ENCODE measurements at places on chromosomes 12 and 14.

GRCh38 chr12:95546491-95546813, 4.8 kb downstream of the USP44 start:
- DNase-seq, result no peak

- DNase-seq, result no peak
Observed at GRCh38 chr14:103317251-103317650, 16.8 kb upstream of the EIF5 start.

- DNase-seq, result no peak
Observed at GRCh38 chr14:101854366-101854765, 92.9 kb downstream of the PPP2R5C start.

- no peak for DNase-seq
Observed at GRCh38 chr14:23387916-23388882, 11.4 kb downstream of the CMTM5 start.

DNA sequence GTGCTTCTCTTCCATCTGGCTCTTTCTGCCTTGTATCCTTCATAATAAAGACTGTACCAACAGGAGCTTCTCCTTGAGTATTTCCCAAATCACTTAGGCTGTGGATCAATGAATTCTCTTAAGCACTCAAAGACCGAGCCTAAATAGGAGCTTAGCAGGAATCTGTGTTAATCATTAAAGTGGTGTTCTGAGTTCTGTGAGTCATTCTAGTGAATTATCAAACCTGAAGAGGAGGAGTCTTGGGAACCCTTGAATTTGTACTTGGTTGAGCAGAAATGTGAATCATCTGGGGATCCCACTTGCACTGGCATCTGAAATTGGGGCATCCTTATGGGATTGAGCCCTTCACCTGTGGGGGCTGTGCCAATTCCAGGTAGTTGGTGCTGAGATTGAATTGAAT, 946.2 kb downstream of the BCL11B start:
- no peak for DNase-seq

DNA sequence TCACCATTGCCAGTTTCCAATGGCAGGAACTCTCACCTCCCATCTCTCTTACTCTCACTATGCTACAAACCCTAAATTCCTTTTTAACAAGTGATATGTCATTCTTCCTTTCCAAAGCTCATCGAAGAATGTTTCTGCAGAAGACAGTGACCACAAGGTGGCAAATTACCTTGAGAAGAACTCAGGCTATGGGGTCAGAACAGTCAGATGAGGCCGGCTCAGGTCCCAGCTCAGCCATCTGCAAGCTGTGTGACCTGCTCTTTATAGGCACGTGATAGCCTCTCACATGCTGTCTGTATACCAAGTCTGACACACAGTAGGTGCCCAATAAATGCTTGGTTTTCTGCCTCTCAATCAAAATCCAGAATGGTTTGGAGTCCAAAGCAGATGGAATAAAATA, 80.7 kb downstream of the FOXN3 start:
- no peak for DNase-seq

DNA sequence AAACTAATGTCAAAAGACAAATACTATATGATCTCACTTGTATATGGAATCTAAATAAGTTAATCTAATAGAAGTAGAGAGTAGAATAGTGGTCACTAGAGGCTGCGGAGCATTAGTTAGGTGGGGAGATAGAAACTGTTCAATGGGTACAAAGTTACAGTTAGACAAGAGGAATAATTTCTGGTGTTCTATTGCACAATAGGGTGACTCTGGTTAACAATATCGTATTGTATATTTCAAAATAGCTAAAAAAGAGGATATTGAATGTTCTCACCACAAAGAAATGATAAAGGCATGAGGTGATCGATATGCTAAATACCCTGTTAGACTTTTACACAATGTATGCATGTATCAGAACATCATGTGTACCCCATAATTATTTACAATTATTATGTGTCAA, 42.9 kb downstream of the IGF1 start:
- DNase-seq, result no peak

DNA sequence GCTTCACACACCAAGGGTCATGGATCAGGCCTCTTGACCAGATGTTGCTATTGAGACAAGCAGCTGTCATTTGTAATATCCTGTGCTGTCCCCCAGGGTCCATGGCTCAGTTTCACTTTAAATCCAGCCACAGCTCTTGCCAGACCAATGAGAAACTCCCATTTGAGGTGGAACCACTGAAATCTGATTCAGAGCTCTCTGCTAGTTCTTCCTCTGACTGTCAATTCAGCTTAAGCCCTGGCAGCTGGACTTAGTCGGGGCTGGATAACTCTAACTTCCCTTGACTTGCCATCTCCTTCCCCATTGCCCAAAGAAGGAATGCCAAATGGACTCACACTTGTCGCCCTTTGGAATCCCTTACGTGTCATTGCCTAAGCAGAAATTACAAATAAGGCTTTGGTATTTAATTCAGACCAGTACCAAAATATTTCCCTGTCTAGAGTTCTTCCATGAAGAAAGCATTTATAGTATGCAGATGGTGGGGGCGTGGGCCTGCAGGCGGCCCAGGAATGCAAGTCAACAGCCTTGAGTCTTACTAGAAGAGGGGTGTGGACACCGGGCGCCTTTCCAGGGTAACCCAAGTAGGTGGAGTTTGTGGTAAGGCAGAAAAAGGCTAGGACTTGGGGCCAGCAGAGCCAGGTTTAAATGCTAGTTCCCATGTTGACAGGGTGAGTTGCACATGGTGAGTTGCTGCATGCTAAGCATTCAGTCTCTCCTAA, 96.9 kb upstream of the TMPO start:
- DNase-seq, result no peak

DNA sequence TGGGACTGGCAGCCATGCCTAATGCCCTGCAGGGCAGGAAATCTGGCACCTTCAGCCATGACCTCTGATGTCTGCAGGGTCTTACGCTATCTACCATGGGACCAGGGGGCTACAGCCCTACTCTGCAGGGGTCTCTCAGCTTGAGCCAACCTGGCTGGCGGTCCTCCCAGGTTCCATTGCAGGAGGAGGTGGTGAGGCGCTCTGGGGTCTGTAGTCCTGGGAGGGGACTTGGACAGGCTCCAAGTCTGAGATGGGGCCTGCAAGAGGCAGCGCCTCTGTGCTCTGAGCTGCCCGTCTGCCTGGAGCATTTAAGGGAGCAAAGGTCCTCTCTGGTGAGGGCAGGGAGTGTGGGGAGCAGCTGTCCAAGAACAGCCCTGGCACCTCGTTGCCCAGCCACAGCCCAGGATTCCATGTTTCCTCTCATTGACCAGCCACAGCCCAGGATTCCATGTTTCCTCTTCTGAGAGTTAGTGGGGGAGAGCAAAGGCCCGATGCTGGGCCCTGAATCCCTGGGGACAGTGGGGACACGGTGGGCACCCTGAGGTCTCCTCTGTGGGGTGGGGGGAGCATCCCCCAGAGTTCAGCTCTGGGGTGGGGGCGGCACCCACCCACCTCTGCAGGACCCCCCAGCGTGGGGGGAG, 655 bp downstream of the PLD4 start:
- DNase-seq, result no peak

DNA sequence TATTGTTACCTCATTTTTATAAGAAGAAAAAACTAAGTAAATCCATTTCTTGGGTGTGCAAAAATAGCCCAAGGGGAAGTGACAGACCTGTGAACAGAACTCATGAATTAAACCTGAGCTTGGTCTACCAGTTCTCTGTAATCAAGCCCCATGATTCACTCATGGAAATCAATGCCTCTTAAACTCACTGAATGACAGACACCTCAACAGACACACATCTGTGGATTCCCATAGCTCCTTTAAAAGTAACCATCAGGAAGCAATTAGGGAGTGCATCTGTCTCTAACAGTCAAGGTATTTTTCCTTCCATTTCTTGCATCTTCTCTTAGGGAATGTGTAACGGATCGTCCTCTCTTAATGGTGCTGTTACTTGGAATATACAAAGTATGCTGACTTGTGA, 215.0 kb upstream of the EEA1 start:
- DNase-seq, result no peak

DNA sequence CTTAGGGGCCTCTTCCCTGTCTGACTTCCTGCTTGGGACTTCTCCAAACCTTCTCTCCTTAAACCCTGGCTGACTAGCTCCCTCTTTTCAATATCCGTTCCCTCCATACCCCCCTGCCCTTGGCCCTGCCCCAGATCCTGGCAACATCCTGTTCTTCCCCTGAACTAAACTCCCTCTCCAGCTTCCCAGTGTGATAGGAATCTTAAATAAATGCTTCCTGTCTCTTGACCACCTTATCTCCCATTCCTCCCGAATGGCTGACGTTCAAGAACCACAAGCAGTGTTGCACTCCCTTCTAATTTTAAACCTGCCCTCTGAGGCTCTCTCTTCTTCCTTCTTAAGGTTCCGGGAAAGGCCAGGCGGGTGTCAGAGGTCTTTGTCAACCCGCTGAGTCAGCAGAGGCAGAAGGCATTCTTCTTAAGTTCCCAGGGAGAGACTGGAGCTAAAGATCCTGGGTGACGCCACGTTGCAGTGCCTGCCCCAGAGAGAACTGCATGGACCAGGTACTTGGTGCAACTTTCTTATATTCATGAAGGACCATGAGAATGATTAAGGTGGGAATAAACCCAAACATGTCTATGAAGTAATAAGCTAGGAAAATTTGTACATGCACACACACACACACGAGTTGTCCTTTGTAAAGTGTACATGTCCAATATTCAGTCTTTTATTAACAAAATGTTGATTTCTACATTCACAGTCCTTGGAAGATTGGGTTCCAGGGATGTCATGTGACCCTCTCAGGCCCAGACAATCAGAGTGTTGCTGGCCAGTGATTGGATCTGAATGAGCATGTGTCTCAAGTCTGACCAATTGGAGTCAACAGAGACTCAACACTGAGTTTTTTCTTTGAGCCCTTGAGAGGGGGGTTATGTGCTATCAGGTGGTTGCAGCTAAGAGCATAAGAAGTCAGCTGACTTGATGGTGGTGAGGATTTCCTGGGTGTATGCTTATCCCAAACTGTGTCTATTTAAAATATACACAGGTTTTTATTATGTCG, 420.2 kb upstream of the TBX3 start:
- no peak for DNase-seq

DNA sequence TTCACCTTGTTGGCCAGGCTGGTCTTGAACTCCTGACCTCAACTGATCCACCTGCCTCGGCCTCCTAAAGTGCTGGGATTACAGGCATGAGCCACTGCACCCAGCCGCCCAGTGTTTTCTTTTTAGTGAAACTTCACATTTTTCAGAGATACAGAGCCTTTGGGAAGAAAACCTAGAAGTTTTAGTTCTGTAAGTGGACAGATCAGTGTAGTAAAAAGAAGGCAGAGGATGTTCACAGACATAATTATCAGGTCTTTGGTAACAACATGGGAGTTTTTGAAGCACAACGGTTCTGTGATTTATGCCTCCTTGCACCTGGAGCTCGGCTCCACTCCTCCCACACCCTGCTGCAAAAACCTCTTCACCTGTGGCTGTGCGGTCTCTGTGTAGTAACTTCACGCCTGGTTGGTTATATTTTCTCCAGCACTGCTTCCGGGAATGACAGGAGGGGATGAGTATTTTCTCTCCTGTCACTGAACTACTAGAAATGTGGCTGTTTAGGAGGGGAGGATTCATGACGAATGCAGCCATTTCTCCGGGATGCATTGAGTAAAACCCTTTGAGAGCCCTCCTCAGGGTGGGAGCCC, 67.0 kb downstream of the ARF6 start:
- DNase-seq, result no peak

DNA sequence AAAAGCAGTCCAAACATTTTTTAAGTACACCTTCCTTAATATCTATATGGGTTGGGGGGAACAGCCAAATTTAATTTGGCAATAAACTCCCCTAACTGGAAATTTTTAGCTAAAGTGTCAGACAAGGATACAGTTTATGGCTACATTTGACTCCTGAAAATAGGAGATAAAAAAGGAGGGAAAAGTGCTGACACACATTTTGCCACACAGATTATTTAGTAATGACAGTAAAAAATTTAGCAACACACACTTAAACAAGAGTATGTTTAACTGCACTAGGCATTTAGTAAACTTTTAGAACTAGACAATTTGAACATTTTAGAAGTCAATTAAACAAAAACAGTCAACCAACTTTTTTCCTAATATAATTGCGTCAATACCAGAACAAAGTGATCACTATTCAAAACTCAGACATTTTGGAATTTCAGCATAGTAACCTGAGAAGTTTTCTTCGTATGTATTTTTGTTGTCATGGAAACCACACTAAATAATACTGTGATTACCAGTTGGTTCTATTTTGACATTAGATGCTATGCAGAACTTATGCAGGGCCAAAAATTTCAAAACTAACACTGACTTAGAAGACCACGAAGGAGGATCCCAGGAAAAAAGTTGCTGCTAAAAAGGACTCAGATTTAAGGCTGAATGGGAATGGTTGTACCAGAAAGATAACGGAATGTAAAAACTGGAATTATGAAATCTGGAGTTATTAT, 13.4 kb downstream of the GMFB start:
- DNase-seq, result no peak

- no peak for DNase-seq
Observed at GRCh38 chr12:72368719-72369422, 96.7 kb downstream of the TRHDE start.

GRCh38 chr12:39443081-39443928, at the start of gene KIF21A:
TSS of gene KIF21A (minus strand) at chr12:39443120. CDS start at chr12:39442970, 150 bp downstream.
- peak; percentile 69 for DNase-seq

DNA sequence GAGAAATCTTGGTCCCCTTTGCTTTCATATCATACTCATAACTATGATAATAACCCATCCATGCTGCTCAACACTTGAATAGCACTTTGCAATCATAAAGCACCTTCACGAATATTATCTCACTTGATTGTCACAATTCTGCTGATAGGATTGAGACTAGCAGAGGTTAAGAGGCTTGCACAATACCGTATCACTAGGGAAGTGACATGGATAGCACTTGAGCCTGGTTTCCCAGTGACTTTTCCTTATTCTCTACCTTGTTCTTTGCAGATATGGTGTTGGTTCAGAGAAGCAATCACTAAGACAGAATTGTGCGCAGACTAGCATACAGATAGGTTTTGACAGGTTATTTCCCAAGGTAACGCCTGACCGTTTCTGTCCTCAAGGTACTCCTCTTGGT, 186.6 kb upstream of the GZMB start:
- no peak for DNase-seq
